AG08396 (cell line): ENCODE measurements at places on chromosomes 4 and X.

GRCh38 chr4:175385797-175386196, 426.3 kb downstream of the GPM6A start:
- DNase-seq = no peak

DNA sequence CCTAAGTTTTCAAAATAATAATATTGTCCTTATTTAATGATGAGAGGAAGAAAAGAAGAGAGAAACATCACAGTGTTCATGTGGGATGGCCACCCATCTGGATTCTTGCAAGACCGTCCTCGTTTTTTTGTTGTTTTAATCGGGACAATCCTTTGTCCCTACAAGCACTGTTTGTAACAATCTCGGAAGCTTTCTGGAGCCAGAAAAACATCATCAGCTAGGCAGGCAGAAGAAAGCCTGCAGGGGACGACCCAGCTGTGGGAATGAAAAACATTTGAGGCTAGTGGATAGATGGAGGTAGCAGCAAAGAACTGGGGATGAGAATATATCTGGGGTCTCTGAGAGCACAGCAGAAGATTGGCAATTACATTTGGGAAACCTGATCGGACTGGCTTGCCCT, 105.6 kb downstream of the DKK2 start:
- no peak for DNase-seq

DNA sequence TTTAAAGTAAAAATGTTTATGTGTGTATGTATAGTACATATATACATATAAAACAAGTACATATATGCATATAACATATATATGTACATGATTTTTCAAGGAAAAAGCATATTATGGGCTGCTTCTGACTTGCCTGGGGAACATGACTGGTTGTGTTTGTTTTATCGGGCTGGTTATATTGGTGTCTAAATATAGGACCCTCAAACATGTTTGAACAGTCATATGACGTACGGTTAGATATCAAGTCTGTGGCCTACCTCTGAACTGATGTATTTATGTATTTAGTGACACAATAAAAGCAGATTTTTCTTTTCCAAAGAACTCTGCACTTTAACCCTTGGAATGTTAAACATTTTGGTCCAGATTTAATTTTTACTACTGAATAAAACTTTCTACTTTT, 37.9 kb upstream of the ARSD start:
- no peak for DNase-seq

DNA sequence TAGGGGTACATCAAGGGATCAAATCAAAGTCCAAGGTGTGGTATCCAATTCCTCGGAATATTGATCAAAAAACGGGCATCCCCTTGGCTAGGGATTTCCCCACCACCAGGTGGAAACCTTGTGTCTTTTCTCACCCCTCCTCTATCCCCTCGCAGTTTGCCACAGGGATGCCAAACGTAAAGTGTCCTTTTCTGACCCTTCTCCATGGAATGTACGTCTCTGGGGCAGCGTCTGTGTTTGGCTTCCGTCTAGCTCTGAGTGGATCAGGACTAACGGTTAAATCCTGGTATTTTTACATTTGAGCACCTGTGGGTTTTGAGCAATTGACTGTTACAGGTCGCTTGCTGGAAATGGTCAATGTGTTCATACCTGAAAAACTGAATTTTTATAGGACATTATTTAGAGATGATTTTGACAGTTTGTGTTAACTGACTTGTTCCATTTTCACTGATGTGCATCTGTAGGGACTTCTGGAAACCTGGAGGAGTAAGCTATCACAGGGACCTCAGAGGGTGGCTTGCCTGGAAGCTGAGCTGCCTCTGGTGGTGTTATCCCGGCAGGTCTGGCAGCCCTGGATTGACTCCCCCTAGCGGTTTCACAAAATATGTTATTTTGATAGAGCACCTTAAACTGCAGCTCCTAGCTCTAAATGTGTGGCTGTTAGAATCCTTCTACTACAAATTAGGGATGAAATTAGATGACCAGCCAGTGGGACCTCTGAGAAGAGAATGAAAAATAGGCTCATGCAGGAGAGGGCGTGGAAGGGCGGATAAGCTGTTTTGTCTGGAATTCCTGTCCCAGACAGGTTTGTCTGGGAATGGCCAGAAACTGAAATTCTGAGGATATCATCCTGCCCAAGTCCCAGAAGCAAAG, 8.8 kb upstream of the MGST2 start:
- DNase-seq = peak; percentile 72

DNA sequence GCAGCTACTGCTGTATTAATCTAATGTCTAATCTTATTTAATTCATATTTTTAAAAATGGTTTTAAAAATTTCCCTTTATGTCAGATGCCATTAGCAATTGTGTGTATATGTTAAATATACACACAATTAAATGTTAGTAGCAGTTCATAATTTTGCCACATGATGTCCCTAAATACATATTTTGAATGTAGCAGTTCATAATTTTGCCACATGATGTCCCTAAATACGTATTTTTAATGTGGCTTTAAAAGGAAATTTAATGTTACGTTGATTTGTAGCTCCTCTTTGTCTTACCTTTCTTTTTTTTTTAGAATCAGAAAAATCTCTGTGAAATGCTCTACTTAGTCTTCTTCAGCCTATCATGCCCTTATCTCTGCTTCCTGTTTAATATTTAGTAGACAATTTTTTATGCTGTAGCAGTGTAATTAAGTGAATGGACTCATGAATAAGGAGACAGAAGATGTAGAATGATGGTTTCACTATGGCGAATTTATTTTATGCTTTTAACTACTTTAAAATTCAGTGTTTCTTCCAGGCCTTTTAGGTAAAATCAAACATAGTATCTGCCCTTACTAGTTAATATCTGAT, 26.1 kb downstream of the RBM46 start:
- no peak for DNase-seq
